ENCODE measurements at places on chromosomes 16 and 17.

- no peak for DNase-seq
Measured at GRCh38 chr16:23318639-23319038, 16.5 kb downstream of the SCNN1B start.

GRCh38 chr16:13438064-13438463, 481.9 kb upstream of the ERCC4 start:
- no peak for DNase-seq

DNA sequence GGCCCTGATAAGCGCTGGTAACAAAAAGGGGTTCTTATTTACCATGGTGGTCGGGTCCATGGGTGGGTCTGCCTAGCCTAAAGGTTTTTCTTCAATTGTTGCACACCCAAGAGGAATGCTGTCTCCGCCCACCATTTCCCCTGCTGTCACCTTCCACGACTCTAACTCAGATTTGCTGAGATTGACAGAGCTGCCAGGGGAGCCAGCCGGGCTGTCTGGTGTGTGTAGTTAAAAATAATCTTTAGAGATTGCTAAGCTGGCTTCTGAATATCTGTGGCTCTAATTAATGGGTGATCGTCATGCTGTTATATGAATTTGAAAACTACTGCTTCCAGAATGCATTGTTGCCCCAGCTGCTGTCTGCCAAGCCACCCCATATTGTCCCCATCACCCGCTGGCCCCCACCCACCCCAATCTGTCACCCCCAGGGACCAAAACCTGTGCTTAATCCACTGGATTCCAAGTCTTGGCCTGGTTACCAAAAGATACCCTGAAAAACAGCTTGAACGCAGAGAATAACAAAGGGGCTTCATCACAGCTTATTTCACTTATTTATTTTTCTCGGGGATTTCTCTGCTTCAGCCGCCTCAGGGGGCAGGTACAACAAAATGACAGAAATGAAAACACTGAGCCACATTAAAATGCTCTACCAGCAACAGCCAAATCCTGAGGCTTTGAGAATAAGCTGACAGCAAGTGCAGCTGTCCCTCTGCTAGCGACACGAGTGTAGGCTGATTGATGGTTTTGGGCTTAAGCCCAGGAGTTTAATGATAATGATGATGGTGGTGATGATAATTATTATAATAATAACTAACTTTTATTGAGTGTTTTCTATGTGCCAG, 46.1 kb upstream of the NLK start:
- no peak for DNase-seq

DNA sequence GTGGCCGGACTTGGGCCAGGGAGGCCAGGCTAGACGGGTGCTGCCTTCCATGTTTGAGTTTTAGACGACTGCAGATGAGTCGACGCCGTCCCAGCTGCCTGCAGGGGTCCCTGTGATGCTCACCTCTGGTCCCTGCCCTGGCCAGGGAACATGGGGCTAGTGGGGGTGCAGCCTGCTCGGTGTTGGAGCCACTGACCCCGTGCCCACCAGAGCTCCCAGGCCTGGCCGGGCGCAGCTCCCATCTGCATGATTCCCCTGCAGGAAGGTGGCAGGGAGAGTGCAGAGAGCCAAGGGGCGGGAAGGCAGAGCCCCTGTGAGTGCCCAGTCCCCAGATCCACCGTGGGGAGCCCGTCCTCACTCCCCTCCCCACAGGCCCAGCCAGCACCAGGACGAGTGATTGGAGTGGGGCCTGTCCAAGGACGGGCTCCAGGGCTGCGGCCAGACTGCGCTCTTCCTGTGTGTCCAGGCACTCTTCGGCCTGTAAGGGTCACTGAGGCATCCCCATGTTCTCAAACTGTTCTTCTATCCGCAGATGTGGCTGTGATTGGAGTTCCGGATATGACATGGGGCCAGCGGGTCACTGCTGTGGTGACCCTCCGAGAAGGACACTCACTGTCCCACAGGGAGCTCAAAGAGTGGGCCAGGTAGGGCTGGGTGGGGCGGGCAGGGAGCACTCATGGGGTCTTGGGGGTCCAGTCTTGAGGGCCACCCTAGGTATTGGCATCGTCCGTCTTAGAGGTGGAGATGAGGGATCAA, 26.0 kb upstream of the CDH15 start:
- DNase-seq: no peak

- no peak for DNase-seq
Measured at GRCh38 chr16:56198755-56199114, 7.4 kb downstream of the GNAO1 start.

DNA sequence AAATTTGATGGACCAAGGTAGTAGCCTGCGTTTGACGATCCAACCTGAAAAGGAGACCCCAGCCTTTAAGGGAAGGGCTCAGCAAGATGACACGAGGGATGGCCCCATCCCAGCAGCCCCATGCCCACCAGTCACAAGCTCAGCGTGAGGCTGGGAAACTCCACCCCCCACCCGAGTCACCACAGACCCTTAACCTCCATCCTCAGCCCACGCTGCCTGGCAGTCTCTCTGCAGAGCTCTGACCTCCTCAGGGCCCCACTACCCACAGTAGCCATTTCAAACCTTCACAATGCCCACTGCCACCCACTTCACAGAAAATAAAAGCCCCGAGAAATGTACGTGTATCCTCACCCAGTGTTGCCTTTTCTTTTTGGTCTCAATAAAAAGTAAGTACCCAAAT, 18.7 kb downstream of the USP36 start:
- DNase-seq: no peak

DNA sequence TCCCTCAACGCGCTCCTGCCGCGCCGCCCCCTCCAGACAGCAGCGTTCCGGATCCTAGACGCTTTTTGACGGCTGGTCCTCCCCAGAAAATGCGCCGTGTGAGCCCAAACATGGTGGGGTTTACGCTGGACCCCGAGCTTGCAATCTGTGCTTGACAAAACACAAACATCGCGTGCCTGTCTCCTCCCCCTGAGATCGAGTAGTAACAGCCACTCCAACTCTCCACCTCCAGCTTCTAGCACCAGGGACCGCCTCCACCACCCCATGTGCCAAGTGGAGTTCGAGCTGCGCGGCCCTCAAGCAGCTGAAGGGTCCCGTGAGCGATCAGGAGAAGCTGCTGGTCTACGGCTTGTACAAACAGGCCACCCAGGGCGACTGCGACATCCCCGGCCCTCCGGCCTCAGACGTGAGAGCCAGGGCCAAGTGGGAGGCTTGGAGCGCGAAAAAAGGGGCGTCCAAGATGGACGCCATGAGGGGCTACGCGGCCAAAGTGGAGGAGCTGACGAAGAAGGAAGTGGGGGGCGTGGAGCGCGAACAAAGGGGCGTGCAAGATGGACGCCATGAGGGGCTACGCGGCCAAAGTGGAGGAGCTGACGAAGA, 656 bp upstream of the GEMIN4 start:
- no peak for DNase-seq

DNA sequence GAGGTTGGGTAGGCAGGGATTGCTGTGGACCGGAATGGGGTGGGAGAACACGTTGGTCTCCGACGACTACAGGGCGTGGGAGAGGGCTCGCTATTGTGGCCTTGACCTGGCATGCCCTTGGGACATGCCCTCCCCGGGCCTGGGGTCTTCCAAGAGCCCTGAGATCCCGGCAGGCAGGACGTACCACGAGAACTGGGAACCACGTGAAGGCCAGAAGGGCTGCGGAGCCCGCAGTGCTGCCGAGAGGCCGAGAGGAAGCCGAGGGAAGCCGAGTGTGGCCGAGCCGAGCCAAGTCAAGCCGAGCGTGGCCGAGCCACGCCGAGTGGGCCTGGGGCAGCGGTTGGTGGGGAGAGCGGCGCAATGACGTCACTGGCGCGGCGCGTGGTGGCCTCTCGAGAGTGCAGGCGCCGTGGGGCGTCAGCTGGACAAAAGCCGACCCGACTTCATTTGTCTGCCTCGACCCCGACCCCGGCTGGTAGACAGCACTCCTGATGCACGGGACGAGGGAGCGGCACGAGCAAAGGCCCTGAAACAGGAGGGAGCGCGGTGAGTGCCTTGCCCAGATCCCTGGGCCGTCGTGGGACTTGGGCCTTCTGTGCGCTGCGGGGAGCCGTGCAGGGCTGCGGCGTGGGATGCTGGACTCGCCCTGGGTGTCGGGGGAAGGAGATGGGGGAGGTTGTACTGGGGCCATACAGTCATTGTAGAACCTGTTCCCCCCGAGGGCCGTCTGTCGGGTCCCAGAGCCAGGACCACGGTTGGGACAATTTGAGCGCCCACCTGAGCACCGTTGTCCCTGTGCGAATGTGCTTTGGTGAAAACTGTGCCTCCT, 6.6 kb downstream of the SOCS1 start:
- no peak for DNase-seq

- DNase-seq: no peak
Measured at GRCh38 chr16:24915576-24915975, 69.8 kb downstream of the SLC5A11 start.

- DNase-seq: no peak
Measured at GRCh38 chr17:69967910-69968411, 107.1 kb upstream of the KCNJ16 start.

DNA sequence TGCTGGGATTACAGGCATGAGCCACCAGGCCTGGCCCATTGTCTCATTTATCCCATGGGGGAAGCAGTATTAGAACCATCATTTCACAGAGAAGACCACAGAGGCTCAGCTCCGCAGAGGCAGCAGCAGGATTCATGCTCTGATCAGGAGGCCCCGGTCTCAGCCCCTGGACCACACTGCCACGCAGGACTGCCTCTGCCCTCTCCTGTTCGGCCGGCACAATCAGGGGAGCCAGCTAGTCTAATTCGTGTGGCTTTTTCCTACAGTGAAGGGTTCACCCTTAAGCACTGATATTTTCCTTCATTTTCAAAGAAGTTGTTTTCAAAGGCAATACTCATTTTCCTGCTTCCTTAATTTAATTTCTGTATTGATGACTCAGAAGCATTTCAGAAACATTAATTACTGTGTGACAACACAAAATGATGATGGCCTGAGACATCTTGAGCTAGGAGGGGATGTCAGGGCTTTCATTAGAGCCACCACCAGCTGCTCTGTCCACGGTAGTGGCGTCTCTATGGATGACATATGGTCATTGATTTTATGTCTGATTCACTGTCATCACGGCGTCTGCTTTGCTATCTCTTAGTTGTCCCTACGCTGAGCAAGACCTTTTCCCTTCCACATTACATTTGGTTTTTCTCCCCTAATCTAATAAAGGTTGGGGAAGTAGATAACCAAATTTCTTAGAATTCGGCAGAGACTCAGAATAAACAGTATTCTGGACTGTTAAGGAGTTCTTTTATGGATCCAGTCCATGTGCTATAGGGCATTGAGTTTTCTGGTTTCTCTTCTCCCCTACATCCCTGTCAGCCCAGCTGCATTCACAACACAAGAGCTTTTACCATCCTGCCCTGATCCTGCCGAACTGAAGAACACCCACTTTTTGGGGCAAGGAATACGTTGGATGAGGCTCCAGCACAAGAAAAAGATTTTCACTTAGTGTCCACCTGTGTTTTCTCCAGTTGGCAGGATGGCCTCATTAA, 314.0 kb downstream of the SLC39A11 start:
- DNase-seq: no peak

Measured in stimulated activated CD8-positive, alpha-beta memory T cell treated with anti-CD3 and anti-CD28 coated beads, Interleukin-15, amount 100 ng/mL, for 1 hour (primary cell).